Activated naive CD4-positive, alpha-beta T cell treated with Interleukin-2 at 50 U/mL for 16 hours (primary cell): ENCODE measurements at places on chromosomes 1 and 21.

- no peak for DNase-seq
Measured at GRCh38 chr1:204152310-204153044, 633 bp upstream of the ETNK2 start.

DNA sequence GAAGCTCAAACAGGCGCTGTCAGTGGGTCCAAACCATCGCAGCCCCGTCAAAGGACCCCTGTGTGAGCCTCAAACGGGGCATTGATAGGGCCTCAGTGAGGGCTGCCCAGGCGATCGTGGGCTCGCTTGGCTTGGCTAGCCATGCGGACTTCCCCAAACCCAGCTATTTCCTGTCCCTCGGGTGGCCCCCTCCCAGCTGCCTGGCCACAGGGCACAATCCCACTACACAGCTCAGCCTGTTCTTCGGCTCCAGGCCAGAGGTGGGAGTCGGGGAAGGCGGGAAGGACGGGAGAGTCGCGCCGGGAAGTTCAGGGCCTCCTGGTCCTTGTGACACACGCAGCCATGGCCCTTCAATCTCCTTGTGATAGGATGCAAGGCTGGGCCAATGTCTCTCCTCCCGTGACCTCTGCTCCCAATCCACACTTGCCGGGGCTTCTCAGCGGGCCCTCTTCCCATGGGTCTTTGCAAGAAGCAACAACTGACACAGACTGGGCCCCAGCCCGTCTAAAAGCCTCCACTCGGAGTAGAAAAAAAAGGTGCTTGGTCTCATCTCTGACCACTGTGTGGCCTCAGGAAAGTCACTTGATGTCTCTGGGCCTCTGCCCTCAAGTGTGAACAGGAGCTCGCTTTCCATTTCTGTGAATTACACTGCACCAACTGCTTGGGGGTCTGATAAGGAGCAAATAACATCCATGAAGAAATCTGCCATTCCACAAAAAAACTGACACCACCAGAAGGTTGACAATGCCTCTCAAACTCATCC, 7.1 kb upstream of the MATN1 start:
- DNase-seq, result no peak

DNA sequence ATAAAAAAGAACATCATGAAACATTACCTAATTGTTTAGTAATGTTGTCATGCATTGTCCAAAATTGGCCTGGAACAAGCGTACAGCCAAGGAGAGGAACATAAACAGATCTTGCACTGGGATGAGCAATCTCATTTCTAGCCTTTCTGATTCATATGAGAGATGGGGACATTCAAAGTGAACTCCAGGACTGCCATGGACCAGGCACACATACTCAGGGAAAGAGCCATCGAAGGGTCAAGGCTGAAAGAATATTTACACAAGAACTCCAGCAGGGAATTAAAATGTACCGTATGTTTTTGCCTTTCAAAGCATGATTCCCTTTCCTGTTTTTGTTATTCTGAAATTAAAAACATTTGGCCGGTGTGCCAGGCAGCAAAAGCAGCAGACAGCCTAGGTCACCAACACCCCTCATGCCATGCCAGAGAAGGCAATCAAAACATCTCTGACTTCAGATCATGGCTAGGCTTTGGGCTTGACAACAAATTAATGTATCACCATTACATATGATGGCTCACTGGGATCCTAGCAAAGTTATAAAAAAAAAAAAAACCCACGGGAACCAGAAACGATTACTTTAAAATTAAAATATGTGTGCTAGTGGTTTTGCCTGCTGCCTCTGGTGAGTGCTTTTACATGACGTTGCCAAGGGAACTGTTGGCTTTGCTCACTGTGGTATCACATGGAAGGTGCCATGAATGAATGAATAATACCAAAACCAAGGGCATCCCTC, 159.8 kb downstream of the TGFBR3 start:
- no peak for DNase-seq

DNA sequence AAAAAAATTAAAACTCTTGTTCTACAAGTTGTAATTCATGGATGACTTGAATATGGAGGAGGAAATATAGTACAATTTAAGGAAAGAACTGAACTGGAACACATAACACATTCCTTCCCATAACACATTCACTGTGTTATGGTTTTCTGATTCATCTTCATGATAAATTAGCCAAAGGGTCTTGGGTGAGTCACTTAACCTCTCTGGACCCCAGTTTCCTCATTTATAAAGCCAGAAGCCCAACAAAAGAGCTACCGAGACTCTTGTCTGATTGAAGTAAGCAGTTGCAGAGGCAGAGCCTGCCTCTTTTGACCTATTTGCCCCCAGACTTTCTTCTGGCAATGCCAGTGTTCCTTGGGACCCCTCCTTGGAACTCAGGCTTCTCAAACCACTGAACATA, 161.9 kb upstream of the KCTD3 start:
- DNase-seq, result no peak

DNA sequence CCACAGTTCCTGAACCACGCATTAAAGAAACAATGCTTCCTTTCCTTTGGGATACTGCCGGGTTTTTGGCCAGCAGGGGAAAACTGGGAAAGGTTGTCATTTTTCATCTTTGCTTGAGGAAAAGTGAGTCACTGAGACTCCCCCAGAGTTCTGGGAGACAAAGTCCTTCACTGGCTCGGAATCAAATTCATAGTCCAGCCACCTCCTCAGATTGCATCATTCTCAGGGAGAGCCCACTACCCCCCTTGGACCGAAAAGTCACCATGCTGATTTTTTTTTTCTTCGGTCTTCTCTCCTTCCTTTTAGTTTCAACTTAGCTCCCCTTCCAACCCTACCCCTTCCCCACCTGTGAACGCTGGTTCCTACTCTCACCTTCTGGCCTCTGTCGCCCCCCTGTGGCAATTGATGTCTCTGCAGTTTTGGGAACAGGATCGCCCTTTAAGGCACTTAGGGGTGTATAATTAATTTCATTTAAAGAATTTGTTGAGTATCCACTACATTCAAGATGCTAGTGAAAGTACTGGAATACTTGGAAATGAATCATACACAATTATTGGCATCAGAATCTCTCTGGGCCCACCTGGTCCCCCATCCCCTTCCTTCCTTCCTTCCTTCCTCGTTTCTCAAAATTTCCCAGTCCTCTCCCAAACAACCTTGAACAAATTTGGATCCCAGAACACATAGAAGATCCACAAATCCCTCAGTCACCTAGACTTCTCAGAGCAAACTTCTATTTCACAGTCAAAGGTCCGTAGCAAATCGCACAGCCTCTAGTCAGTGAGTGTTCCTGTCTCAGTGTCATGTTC, 6.9 kb downstream of the ACKR1 start:
- DNase-seq, result peak; percentile 57

DNA sequence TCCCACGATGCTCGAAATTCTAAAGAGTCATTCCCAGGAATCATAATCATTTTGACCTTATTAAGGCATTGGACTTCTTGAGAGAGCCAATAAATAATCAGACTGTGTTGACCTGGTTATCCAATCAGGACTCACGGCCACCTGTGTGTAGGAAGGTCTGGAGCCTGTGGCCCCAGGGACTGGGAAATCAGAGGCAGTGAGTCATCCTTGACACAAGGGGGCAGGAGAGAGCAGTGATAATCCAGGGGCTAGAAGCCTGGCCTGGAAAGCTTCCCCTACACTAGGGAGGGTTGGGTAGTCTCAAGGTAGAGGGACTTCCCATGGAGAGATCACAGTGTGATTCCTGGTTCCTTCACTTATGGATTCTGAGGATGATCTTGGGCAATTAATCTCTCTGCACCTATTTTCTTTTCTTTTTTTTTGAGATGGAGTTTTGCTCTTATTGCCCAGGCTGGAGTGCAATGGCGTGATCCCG, 4.7 kb downstream of the MR1 start:
- peak; percentile 65 for DNase-seq

- no peak for DNase-seq
Measured at GRCh38 chr1:110102081-110102480, 10.2 kb upstream of the UBL4B start.

GRCh38 chr1:209390764-209391163, 192.8 kb upstream of the CAMK1G start:
- no peak for DNase-seq

GRCh38 chr1:245091818-245092637, 62.8 kb upstream of the KIF26B start:
- DNase-seq, result no peak

DNA sequence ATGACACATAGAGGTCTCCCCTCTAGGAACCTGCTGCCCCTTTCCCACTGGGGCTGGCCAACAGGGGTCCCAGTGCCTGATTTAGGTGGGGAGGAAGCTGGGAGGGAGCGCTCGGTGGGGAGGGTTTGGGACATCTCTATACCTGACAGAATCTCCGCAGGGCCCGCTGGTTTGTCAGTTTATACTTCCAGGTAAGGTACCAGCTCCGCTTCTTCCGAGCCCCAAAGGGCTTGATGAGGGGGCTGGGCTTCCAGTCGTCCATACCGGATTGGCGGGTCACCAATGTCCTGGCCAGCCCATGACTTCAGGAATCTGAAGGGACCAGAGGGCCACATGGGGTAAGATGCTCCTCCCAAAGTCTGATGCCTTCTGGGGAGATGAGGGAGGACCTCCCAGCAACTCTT, 672 bp downstream of the POMGNT1 start:
- no peak for DNase-seq

DNA sequence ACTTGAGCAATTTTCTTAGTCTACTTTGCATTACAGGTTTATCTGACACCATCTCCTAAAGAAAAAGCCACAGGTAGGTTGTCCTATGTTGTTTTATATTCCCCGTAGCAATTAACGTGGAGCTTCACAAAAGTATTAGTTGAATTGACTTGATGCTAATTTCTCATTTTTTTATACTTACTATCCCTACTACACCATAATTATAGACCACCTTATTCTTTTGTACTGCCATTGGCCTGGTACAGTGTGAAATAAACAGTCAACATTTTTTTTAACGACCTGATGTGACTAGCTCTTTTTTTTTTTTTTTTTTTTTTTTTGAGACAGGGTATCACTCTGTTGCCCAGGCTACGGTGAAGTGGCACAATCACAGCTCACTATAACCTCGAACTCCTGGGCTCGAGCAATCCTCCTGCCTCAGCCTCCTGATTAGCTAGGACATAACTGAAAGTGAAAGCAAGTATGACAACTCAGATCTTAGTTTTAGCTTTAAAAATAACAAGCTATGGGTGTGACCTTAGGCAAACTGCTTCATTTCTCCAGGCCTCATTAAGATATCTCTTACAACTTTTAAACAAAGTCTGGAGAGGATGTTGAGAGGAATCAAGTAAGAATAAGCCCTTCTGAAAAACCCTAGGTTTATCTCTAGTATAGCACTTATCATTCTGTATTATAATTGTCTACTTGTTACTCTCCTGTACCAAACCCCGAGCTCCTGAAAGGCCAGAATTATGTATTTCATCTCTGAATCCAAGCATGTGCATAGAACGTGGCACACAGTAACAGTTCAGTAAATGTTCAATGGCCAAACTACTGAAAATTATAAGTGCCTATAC, 49.5 kb downstream of the LUZP1 start:
- peak; percentile 57 for DNase-seq

GRCh38 chr1:171948511-171948910, 107.2 kb downstream of the DNM3 start:
- DNase-seq, result no peak

- no peak for DNase-seq
Measured at GRCh38 chr1:114302821-114303220, 149.2 kb upstream of the SYT6 start.

DNA sequence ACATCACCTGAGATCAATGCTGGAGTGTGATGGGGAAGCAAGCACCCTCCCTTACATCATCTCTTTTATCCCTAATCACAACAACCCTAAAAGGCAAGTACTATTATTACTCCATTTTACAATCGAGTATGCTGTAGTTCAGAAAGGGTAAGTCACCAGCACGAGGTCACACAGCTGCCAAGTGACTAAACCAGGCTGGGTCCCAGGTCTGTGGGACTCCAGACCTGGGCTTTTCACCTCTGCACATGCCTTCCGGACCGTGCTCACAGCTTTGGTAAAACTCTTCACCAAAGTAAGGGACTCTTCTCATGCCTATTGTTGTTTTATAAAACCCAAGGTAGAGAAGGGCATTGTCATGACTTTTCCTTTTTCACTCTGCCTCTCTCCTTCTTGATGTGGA, 130.9 kb downstream of the DMRTB1 start:
- no peak for DNase-seq
